ENCODE measurements at places on chromosomes 12 and 14.

GRCh38 chr14:50225974-50226297, 5.4 kb downstream of the SOS2 start:
- no peak for DNase-seq

GRCh38 chr12:64525461-64526160, 73.7 kb downstream of the TBK1 start:
- DNase-seq = no peak

GRCh38 chr14:74905595-74906142, 17.4 kb downstream of the RPS6KL1 start:
- peak; percentile 75 for DNase-seq

DNA sequence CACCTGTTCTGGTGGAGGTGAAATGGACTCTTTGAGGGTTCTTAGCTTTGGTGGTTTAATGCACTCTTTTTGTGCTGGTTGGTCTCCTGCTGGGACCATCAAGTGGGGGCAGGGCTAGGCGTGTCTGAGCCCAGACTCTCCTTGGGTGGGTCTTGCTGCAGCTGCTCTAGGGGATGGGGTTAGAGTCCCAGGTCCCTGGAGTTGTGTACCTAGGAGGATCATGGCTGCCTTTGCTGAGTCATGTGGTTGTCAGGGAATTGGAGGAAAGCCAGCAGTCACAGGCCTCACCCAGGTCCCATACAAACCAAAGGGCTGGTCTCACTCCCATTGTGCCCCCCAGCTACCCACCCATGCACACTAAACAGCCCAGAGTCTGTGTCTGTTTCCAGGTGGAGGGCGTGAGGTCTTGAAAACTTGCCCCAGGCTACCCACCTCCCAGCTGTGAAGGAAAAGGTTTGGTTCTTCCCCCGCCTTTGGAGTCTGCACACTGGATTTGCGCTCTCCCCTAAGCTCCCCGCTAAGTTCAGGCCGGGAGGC, 387.7 kb downstream of the TMTC2 start:
- no peak for DNase-seq

DNA sequence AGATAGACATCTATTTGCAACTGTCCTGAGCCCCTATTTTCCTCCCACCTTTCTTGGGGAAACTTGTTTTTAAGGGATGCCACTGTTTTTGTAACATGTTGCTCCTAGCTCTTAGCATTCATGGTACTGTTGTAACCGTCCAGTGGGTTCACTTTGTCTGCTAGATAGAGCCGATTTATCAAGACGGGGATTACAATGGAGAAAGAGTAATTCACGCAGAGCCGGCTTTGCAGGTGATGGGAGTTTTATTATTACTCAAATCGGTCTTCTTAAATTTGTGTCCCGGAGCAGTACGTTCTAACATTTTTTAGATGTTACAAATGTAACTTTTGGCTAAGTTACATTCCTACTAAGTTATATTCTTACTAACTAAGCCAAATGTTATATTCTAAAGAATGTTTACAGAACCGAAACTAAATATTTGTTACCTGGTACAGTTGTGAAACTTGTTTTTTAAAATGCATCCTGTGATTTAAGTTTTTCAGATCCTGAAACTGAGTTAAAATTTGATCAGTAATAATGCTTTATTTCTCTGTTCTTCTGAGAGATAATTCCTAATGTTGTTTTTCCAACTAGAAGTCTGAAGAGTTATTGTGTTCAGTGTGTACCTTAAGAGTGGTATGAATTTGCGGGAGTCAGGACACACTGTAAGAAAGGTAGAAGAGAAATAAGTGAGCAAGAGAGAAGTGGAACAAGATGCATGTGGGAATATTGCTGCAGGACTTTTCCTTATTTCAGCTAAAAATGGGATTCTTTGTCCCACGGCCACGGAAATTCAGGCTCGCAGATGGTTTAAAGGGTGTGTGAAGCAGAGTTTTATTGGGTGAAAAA, 20.6 kb upstream of the CLEC2D start:
- no peak for DNase-seq

GRCh38 chr14:64178814-64179213, 115.4 kb downstream of the ESR2 start:
- DNase-seq = no peak

- DNase-seq = no peak
Measured at GRCh38 chr14:95695913-95696312, 9.7 kb downstream of the TCL1B start.

DNA sequence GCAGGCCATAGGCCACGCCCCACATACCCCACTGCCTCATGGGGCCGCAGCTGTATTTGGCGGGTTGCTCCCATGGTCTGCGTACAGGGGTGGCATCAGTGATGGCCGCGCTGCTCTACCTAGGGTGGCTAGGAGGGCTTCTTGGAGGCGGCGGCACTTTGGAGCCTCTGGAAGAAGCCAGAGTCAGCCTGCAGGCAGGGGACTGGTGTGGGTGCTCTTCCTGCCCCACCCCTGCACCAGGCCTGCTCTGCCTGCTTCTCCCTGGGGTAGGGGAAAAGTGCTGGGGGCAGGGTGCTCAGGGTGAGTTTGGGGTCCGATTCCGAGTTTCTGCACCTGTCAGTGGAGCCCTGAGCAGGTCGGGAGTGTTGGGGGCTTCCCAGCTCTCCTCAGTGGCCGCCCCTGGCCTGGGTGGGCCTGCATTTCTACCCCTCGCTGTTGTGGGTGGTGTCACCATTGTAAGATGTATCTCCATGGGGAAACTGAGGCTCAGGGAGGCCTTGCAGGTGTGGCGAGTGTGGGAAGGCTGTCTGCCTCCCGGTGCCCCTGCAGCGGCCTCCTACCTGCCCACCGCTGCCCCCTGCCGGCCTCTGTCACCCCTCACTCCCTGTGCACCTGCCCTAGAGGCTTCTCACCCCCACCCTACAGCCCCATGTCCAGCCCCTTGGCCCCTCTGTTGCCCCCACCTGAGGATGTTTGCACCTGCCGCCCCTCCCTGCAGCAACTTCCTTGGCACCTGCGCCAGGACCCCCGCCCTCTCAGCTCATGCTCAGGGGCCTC, 5.5 kb downstream of the CEP170B start:
- peak; percentile 72 for DNase-seq

GRCh38 chr14:85533023-85533860, 3.3 kb downstream of the FLRT2 start:
- no peak for DNase-seq

DNA sequence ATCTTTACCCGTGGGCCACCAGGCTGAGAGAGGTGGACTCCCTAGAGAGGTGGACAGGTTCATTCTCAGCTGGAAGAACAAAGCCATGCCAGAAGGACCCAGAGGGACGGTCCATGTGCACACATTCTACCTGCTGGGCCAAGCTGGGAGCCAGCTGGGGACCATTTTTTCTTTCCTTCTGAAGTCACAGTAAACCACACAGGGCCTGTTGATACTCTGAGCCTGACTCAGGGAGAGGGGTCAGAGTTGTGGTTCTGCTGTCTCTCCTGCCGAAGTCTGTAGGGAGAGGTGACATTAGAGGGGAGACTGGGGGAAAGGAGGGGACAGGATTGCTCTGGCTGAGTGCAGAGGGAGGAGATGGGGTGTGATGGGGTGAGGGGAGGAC, 148.6 kb downstream of the TSPAN9 start:
- no peak for DNase-seq

DNA sequence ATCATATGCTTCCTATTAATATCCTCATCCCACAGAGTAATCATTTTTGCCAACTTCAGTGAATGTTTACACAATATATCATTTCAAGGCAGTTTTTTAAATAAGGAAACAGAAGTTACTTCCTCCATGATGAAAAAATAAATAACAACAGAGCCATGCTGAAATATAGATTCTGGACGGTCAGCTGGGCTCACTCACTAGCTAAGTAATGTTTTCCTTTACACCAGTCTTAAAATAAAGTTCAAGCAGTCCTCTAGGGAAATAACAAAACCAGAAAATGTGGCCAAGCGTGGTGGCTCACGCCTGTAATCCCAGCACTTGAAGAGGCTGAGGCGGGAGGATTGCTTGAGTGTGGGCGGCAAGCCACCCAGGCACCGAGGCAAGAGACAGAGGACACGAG, 28.7 kb downstream of the AICDA start:
- no peak for DNase-seq

- no peak for DNase-seq
Measured at GRCh38 chr12:91567100-91567485, 384.5 kb upstream of the DCN start.

DNA sequence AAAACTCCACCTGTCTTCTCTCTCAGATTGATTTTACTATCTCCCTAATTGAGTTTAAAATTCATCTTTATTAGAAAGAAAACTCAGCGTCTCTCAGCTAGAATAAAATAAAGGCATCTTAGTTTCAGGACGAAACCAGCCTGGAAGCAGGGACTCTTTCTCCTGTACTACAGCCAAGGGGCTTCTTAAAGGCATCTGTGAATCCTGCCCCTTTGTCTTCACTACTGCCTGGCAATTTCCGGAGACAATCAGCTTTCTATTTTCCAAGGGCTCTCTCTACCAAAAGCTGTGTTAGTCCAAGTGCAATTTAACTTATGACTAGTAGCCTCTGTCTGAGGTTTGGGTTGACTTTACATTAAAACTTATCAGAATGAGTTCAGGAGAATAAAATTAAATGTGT, 623.3 kb upstream of the FOXG1 start:
- no peak for DNase-seq

- no peak for DNase-seq
Measured at GRCh38 chr12:128402486-128403243, 135.7 kb downstream of the TMEM132C start.

GRCh38 chr14:24370748-24371147, 2.8 kb downstream of the NFATC4 start:
- DNase-seq = no peak

DNA sequence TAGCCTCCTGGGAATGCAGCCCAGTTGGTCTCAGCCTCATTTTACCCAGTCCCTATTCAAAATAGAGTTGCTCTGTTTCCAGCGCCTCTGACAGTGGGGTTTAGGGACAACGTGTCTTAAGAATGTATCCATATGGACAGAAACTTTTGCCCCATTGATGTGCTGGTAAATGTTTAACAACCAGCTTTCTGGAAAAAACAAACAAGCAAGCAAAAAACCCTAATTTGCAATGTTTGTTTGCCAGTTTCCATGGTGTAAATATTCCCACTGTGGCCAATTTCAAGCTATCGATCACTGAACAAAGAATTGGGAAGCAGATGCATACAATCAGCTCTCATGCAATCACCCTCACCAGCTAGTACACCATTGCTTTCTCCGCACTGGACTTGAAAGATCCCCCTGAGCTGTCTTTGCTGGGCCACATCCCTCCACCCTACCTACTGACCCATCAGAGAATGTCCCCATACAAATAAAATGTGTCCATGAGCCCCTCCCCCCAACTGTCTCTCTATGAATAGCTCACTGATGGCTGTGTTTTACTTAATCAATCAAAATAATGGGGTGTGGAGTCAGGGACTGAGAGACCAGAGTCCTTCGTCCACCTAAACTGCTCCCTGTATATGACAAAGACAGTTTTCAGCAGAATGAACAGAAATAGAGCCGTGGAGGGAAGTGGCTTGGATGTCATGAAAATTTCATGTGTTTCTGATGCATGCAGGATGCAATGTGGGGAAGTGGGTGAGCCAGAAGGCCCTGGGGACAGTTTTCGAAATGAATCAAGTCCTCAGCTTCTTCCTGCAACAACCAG, 40.8 kb downstream of the CCDC60 start:
- DNase-seq = no peak

DNA sequence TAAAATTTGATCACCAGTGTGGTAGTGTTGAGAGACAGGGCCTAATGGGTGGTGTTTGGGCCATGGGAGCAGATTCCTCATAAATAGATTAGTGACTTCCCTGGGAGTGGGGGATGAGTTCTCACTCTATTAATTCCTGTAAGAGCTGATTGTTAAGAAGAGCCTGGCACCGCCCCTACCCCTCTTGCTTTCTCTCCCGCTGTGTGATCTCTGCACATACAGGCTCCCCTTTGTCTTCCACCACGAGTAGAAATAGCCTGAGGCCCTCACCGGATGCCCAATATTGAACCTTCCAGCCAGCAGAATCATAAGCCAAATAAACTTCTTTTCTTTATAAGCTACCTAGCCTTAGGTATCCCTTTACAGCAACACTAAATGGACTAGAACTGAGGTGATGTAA, 31.9 kb upstream of the CAND1 start:
- DNase-seq = no peak

DNA sequence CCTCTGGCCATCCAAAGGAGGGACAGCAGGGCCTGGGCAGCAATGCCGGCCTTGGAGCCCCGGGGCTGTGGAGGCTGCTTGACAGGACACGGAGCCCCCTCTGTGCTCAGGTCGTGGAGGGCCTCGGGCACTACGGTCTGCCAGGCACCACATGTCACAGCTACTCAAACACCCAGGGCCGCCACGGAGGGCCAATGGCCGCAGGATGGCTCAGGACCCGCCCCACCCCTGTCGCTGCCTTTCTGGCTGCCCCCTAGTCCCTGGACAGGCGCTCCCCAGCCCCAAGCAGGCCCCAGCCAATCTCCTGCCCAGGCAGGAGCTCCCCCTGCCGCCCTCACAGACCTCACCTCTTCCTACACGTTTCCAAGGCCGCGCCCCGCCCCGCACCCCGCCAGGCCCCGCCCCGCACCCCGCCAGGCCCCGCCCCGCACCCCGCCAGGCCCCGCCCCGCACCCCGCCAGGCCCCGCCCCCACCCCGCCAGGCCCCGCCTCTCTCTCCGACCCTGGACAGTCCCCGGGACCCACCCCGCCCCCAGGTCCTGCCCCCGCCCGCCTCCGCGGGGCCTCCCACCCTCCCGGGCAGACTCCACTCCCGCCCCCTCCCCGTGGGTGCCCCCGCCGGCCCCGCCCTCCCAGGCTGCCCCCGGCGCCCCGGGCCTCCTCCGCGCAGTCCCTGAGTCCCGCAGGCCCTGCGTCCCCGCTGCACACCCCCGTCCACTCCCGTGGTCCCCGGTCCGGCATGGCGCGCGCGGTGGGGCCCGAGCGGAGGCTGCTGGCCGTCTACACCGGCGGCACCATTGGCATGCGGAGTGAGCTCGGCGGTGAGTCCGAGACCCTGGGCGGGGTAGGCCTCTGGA, at the start of gene ASPG:
TSS of gene ASPG (plus strand) at position 669 of the 857 bp plus-strand sequence. CDS start at position 740, 71 bp downstream.
- DNase-seq = no peak

- no peak for DNase-seq
Measured at GRCh38 chr14:53758141-53758540, 198.5 kb downstream of the BMP4 start.

GRCh38 chr14:50321009-50321660, 9.0 kb downstream of the DMAC2L start:
- peak; percentile 69 for DNase-seq

GRCh38 chr14:71716041-71716772, 216.0 kb upstream of the RGS6 start:
- no peak for DNase-seq
